ENCODE measurements at places on chromosomes 16 and 17. TPM values are rescaled to one million over a fixed set of nuclear protein-coding genes. Genes with fewer than 3 reads are reported as not detected.

Gene SDR42E2
- polyA plus RNA-seq: 0.34 TPM

GRCh38 chr17:52156576-52157570 is 1.6 kb downstream of the CA10 start:
- no peak for DNase-seq

Gene KDM8
- polyA plus RNA-seq: 9.3 TPM

- no peak for DNase-seq
These were observed 1.5 kb downstream of the ZFPM1 start for GRCh38 chr16:88454523-88454947.

DNA sequence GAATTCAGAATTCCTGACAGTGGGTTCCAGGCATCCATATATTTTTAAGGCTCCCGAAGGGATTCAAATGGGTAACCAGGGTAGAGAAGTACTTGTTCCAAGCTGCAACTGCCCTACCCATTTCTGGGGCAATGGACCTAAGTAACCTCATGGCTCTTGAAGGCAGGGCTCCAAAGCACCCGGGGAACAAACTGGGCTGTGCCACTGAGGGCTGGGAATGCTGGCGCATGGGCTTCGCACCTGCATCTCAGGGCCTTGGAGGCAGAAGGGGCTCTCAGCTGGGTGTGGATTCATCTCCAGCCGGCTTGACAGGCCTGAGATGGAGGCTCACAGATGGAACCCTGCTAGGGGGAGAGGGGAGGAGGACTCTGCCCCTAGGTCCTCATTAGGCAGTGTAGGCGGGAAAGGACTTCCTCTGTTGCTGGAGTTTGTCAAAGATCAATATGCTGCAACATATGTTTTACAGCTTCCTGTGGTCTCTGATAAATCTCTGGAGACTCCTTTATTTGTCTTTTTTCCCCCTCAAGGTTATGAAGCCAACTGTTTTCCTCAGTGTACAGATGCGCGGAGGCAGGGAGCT is 232.3 kb upstream of the NLRP1 start:
- DNase-seq: no peak

DNA sequence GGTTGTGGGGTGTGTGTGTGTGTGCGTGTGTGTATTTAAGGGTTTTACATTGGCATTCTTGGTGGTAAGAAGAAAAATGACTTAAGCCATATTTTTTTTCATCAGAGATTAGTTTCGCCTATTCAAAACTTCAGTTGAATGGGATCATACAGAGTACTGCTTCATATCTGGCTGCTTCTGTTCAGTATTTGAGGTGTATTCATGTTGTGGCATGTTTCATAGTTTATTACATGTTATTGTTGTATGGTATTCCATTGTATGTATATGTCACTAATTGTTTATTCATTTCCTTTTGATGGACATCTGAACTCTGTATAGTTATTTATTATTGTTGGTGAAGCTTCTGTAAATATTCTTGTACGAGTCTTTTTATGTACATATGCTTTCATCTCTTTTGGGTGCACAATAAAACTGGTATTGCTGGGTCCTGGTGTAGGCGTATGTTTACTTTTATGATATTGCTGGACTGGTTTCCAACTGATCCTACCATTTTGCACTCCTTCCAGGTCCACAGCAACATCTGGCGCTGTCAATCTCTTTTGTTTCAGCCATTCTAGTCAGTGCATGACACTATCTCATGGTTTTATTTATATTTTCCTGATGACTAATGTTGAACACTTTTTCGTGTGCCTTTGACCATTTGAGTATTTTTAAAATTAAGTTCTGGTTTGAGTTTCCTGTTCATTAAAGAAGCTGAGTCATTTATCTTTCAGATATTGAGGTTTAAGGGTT is 77.4 kb upstream of the MAF start:
- DNase-seq: no peak

DNA sequence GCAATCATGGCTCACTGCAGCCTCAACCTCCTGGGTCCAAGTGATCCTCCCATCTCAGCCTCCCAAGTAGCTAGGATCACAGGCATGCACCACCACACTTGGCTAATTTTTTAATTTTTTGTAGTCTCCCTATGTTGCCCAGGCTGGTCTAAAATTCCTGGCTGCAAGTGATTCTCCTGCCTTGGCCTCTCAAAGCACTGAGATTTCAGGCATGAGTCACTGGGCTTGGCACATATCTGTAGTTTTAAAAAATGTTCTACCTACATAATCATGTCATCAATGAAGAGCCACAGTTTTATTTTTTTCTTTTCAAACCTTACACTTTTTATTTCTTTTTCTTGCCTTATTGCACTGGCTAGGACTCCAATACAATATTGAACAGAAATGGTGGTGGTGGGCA is 33.1 kb upstream of the COL1A1 start:
- DNase-seq: no peak

GRCh38 chr17:35368081-35368830 is 5.2 kb downstream of the SLFN11 start:
- no peak for DNase-seq

GRCh38 chr16:54482892-54483574 is 196.4 kb upstream of the IRX3 start:
- DNase-seq: no peak

GRCh38 chr17:50902372-50903353 is 36.5 kb upstream of the TOB1 start:
- DNase-seq: no peak

DNA sequence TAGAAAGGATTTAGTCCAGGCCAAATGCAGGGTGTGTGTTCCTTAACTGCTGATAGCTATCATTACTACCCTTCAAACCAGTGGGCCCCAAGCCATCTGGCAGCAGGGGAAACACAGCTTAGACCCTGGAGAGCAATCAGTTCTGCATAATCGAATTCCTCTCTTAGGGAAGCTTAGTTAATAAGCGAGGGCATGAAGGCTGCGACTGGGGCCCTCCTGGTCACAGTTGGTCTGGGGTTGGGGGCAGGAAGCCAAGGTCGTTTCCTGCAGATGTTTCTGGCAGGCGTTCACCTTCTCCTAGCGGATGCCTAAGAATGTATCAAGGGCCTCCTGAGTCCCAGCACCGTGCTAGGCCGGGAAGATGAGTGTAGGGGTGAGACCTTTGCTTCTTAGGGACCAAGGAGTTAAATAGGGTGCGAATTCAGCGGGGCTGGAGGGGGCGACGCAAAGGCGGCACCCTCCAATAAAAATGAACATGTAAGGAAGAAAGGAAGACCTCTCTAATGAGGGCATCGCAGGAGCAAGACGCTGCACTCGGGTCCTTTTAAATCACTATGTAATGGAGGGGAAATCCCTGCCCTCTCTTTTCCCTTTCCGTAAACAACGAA is 16.5 kb upstream of the EEF2K start:
- DNase-seq: no peak

Gene ZP2
- 2.2 TPM for polyA plus RNA-seq

Gene FOXN1
- polyA plus RNA-seq: 0.23 TPM

Gene DNAJA3
- 29.0 TPM for polyA plus RNA-seq

DNA sequence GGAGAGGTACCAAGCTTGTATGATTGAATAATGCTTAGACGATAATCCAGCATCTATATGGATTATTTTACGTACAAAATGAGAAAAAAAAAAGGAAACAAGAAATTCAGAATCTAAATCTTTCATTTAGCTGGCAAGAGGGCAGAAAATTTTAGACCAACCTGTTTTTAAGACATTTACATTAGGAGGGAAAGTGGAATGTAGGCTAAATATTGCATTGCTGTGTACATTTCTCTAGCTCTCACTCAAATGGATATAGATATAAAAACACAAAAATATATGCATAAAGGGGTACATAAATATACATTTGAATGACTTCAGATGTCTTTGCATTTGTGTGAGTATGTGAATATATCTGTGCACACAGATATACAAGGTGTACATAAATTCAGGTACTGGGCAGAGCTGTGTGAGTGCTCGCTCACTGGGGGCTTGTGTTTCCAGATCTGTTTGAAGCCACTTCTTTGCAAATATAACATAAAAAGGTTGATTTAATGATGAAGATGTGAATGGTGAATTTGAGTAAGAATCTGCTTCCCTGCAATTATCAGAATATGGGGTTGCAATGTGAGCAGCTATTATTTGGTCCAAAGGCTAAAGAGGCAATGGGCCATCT is 14.2 kb upstream of the ZFHX3 start:
- DNase-seq: no peak

- DNase-seq: no peak
These were observed 62.0 kb upstream of the ZNF750 start for GRCh38 chr17:82901856-82902255.

DNA sequence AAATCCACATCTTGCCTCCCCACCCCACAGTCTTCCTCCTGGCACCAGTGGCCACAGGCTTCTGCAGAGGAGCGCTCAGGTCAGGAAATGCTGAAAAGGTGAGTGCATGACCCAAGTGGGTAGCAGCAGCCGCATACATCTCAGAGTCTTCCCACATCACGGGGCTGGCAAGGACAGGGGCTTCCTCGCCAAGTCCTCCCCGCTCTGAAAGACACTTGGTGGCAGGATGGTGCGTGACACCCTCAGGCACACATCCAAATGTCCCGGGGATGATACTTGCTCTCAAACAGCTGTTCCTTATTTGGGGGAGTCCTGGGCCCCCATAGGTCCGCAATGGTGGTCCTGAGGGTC is 8.8 kb upstream of the SLC16A5 start:
- DNase-seq: no peak

Gene MYH11
- 150 TPM for polyA plus RNA-seq

- DNase-seq: no peak
These were observed 29.0 kb downstream of the GLG1 start for GRCh38 chr16:74577882-74578366.

GRCh38 chr17:69672924-69673323 is 258.4 kb downstream of the MAP2K6 start:
- DNase-seq: no peak

GRCh38 chr16:30728899-30729672 is 19.1 kb upstream of the PHKG2 start:
- no peak for DNase-seq

DNA sequence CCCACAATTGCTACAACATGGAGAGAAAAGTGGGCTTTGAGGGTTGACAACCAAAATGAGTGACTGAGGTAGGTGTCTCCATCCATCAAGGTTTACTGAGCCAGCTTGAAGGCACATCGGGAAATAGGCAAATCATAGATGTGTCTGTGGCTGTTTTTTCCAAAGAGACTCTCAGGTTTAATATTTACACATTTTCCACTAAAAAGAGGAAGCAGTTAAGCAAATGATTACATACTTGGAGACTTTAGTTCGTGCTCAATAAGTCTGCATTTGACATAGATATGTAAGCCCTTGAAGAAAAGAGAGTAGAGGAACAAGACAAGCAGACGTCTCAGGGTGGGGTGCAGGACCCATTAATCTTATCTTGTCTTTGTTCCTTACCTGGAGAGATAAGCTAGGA is 148.9 kb upstream of the COX10 start:
- DNase-seq: no peak

Gene CETP
- polyA plus RNA-seq: 15.2 TPM

Gene CRYBA1
- not detected for polyA plus RNA-seq

- DNase-seq: no peak
These were observed 6.7 kb downstream of the CLEC19A start for GRCh38 chr16:19292186-19292585.

All from left lung (tissue), 14 donors.